ENCODE measurements at places on chromosomes 2 and 18.

GRCh38 chr2:112181571-112182290 lies 43.5 kb downstream of the FBLN7 start:
- peak; percentile 74 for DNase-seq

DNA sequence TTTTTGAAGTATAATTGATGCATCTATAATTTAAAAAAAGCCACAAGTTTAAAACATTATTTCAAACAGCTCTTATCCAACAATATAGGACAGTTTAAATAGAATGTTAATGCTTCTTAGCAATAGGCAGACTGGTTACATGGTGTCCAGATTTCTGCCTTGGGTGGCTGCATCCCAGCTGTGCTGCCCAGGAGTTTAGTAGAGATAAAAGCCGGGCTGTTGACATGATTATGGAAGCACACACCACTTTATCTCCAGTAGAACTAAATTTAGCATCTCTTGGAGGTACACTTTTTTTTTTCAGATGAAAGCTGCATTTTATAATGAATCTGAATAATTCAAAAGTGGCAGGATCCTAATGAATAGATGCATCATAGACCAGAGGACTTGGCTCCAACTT lies 309.7 kb downstream of the PLCL1 start:
- no peak for DNase-seq

DNA sequence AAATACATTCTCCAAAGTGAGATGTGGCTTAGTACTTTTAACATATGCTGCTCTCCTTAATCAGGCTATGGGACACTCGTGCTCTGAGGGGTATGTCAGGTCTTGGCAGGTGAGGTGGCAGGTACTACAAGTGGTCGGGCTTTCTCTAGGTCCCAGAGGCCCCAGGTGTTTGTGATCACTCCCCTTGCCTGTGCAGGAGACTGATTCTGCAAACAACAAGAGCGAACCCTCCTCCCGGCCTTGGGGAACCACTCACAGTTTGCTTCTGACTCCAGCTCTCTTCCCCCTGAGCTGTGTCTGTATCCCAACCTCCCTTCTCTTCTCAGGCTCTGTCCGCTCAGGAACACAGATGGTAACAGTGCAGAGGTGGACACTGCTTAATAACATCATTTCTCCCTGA lies 48.1 kb downstream of the ATOH8 start:
- no peak for DNase-seq

DNA sequence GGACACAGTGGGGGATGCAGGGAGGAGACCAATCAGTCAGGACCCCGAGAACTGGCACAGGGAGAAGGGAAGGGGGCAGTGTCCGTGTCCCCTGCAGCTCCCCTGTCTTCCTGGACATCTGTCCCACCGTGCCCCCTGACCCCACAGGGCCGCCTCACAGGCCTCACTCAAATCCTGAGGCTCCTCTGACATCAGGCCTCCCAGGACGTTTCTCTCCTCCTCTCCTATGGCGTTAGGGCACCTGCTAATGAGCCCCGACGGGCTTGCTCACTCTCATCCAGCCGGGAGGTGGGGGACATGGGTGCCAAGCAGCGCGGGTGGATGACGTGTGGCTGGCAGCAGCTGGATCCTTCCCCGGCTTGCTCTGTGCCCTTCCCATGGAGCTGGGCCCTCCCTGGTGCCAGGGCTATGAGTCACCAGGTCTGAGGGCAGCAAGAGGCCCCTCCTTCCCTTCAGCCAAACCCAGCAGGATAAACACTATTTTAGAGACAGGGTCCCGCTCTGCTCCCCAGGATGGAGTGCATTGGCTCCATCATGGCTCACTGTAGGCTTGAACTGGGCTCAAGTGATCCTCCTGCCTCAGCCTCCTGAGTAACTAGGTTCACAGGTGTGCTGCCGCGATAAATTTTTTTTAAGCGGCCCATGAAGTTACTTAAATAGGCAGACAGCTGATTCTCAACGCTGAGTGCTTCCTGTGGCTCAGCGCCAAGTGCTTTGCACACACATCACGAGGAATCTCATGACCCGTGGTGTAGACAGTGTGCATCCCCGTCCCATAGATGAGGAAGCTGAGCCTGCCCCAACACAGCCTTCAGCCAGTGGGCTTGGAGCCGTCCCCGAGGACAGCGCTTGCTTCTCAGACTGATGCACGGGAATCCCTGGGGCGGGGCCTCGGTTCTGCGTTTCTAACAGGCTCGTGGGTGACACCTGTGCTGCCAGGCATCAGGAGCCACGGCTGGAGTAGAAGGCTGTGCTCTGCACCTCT lies 64.5 kb upstream of the HDAC4 start:
- no peak for DNase-seq

- no peak for DNase-seq
These were observed 19.9 kb upstream of the SIGLEC15 start for GRCh38 chr18:45805551-45805950.

GRCh38 chr2:212682937-212683336 lies 144.3 kb upstream of the ERBB4 start:
- DNase-seq: no peak

DNA sequence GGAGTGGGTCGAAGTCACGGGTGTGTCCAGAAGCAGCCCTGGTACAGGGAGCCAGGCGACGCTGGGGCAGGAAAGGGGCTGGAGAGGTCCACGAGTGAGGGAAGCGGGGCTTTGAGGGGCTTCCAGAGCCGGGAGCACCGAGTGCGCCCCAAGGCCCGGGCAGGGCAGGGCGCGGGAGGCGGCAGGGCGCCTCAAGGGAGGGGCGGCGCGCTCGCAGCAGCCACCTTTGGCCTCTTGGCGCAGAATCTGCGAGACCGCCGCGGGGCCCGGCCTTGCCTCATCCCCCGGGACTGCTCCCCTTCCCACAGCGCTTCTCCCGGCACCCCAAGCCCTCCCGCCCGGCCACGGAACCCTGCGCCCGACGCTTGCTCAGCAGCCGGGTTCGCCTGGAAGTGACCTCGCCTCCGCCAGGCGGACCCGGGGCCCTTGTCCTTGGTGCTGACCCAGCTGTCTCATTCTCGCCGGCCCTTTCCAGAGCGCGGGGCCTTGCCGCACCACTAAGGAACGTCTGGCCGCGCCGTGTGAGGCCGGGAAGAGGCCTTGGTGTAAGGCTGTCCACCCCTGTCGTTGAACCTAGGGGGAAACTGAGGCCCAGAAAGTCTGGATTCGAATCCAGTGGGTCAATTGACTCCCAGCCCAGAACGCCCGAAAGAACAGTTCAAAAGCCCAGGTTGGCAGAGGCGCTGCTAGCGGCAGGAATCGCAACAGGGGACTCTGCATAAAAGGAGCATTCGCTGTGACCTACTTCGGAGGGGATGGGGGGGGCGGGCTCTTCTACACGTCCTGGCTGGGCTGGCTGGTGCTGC lies 584 bp upstream of the DNER start:
- no peak for DNase-seq

- peak; percentile 1 for DNase-seq
These were observed 193.0 kb downstream of the RAB3GAP1 start for GRCh38 chr2:135245071-135245470.

DNA sequence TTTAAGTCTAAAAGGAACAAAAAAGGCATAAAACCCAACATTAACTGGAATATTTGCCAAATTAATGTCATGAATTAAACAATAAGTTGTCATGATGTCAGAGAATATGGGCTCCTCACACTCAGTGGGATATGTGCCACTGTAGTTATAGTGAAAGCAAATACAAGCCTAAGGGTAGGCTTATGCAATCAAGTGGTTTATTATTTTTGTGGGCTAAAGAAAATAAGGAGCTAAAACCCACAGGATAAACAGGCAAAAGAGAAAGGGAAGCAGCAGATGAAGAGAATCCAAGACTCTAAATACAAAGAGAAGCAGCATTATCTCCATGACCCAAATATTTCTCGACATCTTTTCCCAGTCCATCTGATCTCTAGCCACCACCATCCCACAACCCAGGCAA lies 17.5 kb downstream of the YWHAQ start:
- no peak for DNase-seq

GRCh38 chr2:184452907-184453306 lies 145.4 kb upstream of the ZNF804A start:
- DNase-seq: no peak

DNA sequence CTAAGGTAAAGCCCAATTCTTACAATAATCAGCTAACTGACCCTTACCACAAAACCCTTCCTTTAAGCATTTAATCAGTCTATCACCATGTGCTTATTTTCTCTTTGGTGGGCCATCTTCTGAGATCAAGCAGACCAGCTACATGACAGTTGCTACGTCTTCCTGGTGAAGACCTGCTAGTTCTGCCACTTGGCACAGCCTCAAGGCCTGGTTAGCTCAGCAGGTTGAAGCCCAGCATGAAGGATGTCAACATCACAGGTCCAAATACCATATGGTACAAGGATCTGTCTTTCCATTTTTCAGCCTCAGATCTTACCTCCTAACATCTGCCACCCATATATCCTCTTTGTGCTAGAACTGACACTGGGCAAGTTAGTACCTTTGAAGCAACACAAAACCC lies 636.9 kb downstream of the LRP1B start:
- DNase-seq: no peak

DNA sequence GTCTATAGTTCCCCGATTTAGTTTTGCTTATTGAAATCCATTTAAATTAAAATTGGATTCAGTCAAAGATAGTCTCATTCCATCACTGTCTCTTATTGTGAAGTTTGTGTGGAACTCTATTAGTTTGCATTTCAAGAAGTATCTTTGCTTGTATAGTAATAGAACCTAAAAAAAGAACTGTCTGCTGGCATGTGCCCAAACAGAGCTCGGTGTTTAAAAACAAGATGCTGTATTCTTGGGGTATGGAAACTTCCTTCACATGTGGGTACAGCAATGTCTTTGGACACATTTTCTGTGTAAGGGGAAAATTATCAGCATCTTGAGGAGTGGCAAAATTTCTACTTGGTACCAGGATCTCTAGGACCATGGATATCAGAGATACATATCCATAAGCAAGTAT lies 292.6 kb downstream of the PLCL1 start:
- no peak for DNase-seq

DNA sequence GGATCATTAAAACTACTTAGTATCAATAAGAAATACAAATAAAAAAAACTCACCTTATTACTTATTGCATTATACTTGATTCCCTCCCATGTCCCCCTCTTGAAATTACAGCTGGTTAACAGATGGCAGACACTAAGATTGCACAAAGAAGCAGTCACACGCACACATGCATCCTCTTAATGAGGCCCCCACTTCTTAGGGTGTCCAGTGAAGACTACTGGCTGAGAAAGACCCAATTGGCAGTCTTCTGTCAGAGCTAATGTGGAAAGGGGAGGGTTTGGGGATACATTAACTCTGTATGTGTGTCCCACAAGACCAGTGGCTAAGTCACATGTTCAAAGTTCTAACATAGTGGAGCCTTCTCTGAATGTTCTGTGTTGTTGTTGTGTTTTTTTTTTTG lies 210.7 kb downstream of the MTX2 start:
- DNase-seq: no peak

- DNase-seq: no peak
These were observed 112.4 kb downstream of the MIB1 start for GRCh38 chr18:21853016-21853415.

DNA sequence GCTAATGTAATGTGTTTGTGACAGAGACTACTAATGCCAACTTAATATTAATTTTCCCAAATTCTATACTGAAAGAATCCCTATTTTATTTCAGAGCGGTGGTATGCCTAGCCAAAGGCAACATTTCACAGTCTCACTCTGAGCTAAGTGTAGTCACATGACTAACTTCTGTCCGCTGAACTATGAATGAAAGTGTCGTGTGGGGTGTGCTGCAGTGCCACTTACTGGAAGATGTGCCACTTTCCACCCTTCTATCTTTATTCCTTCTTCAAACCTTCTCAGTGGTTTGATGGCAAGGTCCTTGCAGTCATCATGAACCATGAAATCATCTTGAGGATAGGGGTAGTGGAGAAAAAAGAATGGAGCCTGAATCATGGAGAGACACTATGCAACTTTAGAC lies 47.3 kb upstream of the C1D start:
- no peak for DNase-seq
